ENCODE measurements at places on chromosomes 5 and 9. TPM values are rescaled to one million over a fixed set of nuclear protein-coding genes. Genes with fewer than 3 reads are reported as not detected.

Gene PCDHGA12
- 0.81 TPM for polyA plus RNA-seq

- no peak for DNase-seq
These were observed 156.4 kb downstream of the SPOCK1 start for GRCh38 chr5:137342764-137343163.

Gene DMRTA1
- polyA plus RNA-seq, result 0.15 TPM

GRCh38 chr5:129362456-129362855 is 97.6 kb upstream of the ADAMTS19 start:
- no peak for DNase-seq

- DNase-seq, result no peak
These were observed 59.1 kb upstream of the PHF2 start for GRCh38 chr9:93517331-93517730.

Gene TSSK1B
- polyA plus RNA-seq, result not detected

Gene TMEM174
- polyA plus RNA-seq, result not detected

All from large intestine (tissue), 12 donors.